Astrocyte (in vitro differentiated cells and primary cell): ENCODE measurements at places on chromosomes 11 and 22.

DNA sequence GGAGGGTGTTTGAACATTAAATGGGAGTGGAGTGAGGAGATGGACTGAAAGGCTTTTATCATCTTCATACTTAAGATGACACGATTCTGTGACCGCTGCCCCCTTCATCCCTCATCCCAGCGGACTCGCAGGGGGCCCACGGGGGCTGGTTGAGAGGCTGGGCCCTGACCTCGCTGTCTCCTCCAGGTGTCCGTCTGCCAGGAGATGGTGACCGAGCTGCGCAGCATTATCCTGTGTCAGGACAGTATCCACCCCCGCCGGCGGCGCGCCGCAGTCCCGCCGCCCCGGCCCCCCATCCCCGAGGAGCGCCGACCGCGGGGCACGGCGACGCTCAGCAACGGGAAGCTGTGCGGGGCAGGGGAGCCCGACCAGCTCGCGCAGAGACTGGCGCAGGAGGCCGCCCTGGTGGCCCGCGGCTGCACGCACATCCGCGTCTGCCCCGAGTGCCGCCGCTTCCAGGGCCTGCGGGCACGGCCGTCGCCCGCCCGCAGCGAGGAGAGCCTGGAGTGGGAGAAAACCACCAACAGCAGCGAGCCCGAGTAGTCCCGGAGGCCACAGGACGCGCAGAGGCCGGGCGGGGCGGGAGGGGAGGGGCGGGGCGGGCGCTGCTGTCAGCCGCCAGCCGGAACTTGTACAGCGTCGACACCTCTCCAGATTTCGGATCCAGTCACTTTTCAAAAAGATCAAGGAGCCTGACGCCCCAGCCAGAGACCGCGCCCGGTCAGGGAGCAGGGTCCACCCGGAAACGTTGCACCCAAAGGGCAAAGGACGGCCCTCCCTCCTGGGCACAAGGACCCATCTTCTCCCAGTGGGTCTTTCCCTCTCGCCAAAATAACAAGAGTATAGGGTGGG, 38.0 kb upstream of the TBCEL start:
- H3K27me3 ChIP-seq = peaks cover 14% of the 10 kb centered on the region
- peak overlapping the region; percentile 42 for H3K4me3 ChIP-seq
- H3K36me3 ChIP-seq = no peaks in the 10 kb centered on the region
- peak; percentile 31 for DNase-seq
- no peak overlapping the region for H3K27ac ChIP-seq

GRCh38 chr22:50102946-50103345, 13.1 kb downstream of the MOV10L1 start:
- H3K4me3 ChIP-seq = no peak overlapping the region
- no peak overlapping the region for H3K27ac ChIP-seq
- DNase-seq = no peak
- no peaks in the 10 kb centered on the region for H3K36me3 ChIP-seq
- H3K27me3 ChIP-seq = peaks cover 4% of the 10 kb centered on the region
- no peaks in the 10 kb centered on the region for H3K4me1 ChIP-seq

- no peak overlapping the region for H3K27ac ChIP-seq
- no peaks in the 10 kb centered on the region for H3K4me1 ChIP-seq
- no peak overlapping the region for H3K4me3 ChIP-seq
- DNase-seq = no peak
- H3K27me3 ChIP-seq = peaks cover 20% of the 10 kb centered on the region
- no peaks in the 10 kb centered on the region for H3K36me3 ChIP-seq
Observed at GRCh38 chr11:64501500-64502427, 89.3 kb upstream of the SLC22A12 start.

DNA sequence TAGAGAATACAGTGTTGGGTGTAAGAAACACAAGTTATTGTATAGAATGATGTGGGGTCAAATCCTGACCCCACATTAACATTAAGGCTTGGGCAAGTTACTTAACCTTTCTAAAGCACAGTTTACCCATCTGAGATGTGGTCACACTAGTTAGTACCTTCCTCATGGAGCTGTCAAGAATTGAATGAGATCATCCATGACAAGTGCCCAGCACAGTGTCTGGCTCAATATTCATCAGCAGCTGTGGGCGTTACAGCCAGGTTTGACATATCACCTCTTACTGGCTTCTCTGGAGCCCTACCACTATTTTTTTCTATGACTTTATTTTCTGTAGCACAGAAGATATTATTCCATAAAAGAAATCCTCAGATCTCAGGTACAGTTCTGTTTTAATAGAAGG, 57.2 kb downstream of the SC5D start:
- no peaks in the 10 kb centered on the region for H3K36me3 ChIP-seq
- H3K27me3 ChIP-seq = peaks cover 9% of the 10 kb centered on the region
- no peaks in the 10 kb centered on the region for H3K4me1 ChIP-seq
- no peak for DNase-seq

DNA sequence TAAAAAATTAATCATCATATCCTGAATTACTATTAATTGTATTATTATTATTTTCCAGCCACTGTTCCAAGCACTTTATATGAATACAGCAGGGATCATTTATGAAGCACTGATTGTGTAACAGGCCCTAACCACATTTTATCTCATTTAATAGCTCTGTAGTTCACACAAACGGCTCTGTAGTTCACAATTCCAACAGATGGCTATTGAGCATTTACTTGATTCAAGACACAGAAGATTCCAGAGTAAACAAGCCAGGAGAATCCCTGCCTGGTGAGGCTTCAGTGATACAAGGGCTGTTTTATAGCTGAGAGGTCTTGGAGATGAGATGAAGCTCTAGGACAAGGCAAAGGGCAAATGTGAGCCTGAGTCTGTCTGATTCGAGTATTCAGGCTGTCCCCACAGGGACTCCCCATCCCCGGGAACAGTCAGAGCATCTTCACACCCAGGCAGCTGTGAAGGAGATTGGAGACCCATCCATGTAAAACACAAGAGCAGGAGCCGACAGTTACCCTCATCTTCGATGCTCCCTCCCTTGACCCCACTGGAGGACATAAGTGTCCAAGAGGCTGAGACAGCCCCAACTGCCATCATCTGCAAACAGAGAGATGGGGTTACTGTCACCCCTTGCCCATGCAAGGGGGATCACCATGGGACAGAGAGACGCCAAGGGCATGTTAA, 222.5 kb downstream of the MN1 start:
- no peak overlapping the region for H3K27ac ChIP-seq
- no peaks in the 10 kb centered on the region for H3K36me3 ChIP-seq
- no peaks in the 10 kb centered on the region for H3K27me3 ChIP-seq
- DNase-seq = peak; percentile 23

DNA sequence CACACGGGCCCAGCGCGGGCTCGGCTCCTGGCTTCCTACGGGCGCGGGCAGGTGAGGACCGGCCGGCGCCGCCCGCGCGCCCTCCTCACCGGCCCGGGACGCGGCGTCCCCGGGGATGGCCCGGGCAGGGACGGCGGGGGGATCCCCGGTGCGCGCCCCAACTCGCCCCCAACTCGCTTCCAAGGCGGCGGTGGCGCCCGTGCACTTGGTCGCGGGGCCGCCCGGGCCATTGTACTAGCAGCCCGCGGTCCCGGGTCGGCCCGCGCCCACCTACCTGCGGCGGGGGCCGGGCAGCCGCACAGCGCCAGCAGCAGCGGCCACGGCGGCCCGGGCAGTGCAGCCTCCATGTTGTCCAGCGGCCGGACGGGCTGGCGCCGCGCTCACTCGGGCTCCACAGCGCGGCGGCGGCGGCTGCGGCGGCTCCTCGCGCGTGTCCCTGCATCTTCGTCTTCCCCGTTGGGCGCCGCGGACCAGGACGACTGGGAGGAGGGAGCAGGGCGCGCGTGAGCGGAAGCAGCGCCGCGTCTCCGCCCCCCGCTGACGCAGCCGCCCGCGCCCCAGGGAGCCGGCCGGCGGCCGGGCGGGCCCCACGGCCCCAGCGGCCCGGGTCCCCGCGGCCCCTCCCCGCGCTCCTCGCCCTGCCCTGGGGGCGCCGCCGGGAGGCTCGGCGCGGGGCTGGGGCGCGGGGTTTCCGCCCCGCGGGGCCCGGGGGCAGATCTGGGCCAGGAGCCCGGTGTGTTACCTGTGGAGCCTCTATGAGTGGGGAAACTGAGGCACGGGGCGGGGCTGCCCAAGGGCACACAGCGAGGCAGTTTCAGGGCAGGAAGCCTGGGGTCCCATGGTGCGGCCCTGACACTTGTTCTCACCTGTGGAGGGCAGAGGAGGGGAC, 159.3 kb upstream of the GRK3 start:
- H3K27me3 ChIP-seq = no peaks in the 10 kb centered on the region
- H3K36me3 ChIP-seq = no peaks in the 10 kb centered on the region
- peak; percentile 54 for DNase-seq
- peaks cover 33% of the 10 kb centered on the region for H3K4me1 ChIP-seq
- peak overlapping the region; percentile 49 for H3K4me3 ChIP-seq

- peak; percentile 52 for DNase-seq
- peaks cover 26% of the 10 kb centered on the region for H3K4me1 ChIP-seq
- H3K4me3 ChIP-seq = no peak overlapping the region
- H3K27ac ChIP-seq = peak overlapping the region; percentile 39
- H3K27me3 ChIP-seq = no peaks in the 10 kb centered on the region
- H3K36me3 ChIP-seq = no peaks in the 10 kb centered on the region
Observed at GRCh38 chr11:48109046-48109666, 107.5 kb upstream of the OR4B1 start.

- H3K4me1 ChIP-seq = peaks cover 20% of the 10 kb centered on the region
- no peak overlapping the region for H3K4me3 ChIP-seq
Observed at GRCh38 chr11:82995235-82995634, 76.5 kb downstream of the RAB30 start.
